NCI-H2081 (cell line): ENCODE measurements at places on chromosomes 13 and 19.

GRCh38 chr13:112205990-112206389, 139.0 kb downstream of the SOX1 start:
- no peak for DNase-seq

GRCh38 chr19:9789066-9789465, 20.5 kb upstream of the ZNF846 start:
- no peak for DNase-seq

DNA sequence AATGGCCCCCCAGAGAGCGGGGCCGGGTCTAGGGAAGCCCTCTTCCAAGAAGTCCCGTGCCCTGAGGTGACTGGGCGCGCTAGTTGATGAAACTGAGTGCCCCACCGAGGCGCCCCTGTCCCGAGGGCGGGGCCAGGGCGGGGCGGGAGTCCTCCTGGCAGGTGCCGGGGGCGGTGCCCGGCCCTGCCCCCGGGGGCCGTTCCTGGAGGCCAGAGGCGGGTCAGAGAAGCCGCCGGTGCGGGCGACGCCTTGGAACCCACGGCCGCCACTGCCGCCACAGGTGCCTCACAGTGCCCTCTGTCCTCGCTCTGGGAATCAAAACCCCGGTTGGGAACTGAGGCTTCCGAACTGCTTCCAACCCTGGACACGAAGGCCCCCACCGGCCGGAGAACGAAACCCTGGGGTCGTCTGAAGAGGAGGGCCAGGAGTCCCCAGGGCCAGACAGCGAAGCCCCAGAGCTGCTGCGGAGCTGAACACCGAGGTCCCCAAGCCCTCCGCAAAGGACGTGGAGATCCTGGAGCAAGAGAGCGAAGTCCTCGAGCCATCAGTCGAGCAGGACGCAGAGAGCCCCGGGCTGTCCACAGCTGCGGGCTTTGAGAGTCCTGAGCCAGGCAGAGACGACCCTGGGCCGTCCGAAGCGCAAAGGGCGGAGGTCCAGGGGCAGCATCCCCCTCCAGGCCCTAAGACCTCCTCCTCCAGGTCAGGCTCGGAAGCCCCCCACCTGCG, at the start of gene MISP3:
Gene MISP3 (plus strand): TSS at position 252 of the 726 bp plus-strand sequence. CDS start 524 bp downstream, outside the sequence.
- DNase-seq, result no peak

GRCh38 chr13:49373716-49374115, 70.1 kb downstream of the CAB39L start:
- DNase-seq, result no peak

DNA sequence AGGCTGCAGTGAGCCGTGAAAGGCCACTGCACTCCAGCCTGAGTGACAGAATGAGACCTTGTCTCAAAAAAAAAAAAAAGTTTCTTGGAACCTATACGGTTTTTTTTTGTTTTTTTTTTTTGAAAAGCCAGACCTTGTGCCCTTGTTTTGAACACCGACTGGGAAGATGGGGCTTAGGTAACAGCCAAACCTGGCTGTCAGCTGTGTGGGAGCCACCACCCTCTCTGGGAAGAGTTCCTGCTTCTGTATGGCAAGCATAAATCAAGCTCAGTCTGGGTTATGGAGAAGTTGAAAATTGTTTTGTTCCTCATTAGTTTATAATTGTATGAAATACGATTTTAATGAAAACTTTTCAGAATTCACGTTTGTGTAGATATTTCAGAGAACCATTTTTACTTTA, 39.5 kb downstream of the MPHOSPH8 start:
- DNase-seq, result no peak

GRCh38 chr13:64871742-64872141, 2358.4 kb downstream of the PCDH9 start:
- DNase-seq, result no peak

GRCh38 chr13:65789815-65790214, 1440.3 kb downstream of the PCDH9 start:
- DNase-seq, result no peak

GRCh38 chr19:5492635-5493409, 37.6 kb downstream of the ZNRF4 start:
- no peak for DNase-seq

- DNase-seq, result no peak
Measured at GRCh38 chr13:112998521-112999280, 29.7 kb downstream of the MCF2L start.

- no peak for DNase-seq
Measured at GRCh38 chr13:97561182-97561581, 127.2 kb downstream of the RAP2A start.
